GM23338 (cell line): ENCODE measurements at places on chromosomes 5 and 9.

DNA sequence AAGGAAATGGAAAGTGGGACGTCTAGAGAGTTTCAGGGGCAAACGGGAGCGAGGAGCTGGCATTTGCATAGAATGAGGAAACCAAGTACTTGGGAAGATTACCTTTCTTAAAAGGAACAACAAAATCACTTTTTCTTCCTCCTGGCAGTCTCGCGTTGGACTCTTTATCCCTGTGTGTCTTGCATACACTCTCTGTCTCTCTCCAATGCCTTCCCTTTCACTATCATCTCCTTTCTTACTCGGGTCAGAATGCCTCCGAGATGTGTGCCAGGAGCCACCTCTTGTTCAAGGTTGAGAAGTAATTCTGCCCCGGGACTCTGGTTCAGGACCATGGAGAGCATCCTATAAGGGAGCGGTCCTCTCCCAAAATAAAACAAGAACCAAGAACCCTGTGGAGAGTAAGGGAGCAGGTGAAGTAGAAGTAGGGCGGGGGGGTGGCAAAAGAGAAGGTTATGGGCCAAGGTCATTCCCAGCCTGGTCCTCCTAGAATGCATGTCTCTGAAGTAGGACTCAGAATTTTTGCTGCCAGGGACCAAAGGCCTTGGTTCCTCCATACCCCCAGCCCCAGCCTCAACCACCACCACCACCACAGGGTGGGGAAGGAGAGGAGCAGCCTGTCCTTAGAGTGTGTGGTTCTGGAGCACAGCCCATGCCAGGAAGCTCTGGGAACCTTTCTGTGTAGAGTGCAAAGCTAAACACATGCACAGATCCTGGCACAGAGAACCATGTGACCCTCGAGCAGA is 72.1 kb upstream of the ARAP3 start:
- DNase-seq = peak; percentile 93

DNA sequence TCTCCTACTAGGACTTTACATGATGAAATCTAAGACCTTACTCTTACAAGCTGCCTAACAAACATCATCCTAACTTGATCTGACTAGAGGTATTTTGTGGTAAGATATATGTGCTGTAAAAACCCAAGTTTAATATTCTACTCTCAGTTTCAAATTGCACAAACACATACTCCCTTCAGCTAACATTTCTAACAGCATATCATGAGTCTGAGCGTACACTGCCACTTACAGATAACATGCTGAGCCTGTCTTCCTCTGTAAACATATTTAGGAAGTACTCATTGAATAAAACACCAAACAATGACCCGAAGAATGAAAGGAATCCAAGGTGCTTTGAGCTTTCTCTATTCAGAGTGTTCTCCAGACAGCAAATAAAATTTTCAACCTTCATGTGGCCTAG is 7.9 kb upstream of the ESM1 start:
- peak; percentile 44 for DNase-seq

DNA sequence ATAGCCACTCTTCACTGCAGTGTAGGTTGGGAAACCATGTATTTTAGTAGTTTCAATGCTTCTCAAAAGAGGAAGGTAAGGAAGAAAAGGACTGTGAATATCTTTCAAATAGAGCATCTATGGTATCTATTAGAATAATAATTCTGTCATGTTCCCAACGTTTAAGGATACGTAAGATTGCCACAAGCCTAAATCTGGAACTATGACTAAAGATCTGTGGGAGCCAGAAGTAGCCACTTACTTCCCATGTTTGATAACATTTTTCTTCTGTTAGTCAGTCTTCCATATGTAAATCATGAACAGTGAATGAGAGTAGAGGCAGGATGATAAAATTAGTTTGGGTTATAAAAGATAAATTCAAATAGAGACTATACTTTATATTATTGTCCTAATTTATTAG is 16.3 kb upstream of the MROH2B start:
- DNase-seq = no peak

- no peak for DNase-seq
These were observed 5.7 kb downstream of the AGGF1 start for GRCh38 chr5:77035950-77036349.

GRCh38 chr9:111069183-111069582 is 30.9 kb upstream of the LPAR1 start:
- DNase-seq = no peak

GRCh38 chr9:122808141-122808540 is 8.2 kb downstream of the OR1K1 start:
- DNase-seq = no peak

DNA sequence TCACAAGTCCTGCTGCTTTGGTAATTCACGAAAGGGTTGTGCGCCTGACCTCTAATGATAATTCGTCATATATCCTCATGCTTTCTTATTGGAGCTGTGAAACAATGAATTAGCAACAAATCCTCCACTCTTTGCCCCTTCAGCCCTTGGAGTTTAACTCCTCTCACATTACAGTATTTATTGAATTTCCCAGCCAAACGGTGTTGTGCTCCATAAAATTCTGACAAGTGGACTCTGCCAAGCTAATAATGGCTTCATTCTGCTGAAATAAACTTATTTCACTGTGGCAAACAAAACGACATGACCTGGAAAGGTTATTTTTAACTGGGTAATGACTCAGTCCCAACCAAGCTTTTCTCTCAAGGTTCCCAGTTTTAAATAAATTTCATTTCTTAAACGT is 984.4 kb upstream of the DMAC1 start:
- DNase-seq = no peak

DNA sequence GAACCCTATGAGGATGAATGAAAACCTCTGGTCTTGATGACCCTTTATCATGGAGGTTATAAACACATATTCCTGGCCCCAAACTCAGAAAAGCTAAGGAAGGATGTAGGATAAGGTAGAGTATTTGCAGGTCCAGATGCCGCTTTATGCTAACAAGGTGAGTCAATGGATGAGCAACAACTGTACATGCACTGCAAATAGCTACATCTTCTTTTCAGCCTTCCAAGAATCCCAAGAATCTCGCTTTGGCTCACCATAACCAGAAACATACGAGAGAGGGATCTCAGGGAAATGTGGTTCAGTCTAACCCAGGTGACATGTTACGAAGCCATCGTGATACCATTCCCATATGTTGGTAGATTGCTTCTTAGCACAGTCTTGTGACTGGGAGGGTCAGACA is 152.3 kb upstream of the ANKH start:
- DNase-seq = no peak

- DNase-seq = no peak
These were observed 16.7 kb downstream of the NDUFAF2 start for GRCh38 chr5:60961685-60962084.

DNA sequence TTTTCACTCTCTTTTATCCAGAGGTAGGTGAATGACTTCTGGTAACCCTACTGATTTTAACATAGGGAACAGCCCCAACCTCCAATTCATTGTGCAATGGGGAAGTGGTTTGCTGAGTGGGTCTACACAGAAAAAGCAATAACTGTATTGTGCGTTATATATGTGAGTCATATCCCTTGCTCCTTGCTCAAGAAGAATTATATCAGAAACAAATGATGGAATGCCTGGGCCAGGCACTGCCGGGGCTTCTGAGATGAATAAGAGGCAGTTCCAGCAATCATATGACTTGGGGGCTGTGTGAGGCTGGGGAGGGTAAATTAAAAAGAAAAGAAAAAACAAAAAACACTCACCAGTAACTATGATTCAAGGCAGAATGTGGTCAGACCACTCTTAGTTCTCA is 79.2 kb upstream of the ABCA1 start:
- no peak for DNase-seq

- no peak for DNase-seq
These were observed 11.8 kb downstream of the ARL14EPL start for GRCh38 chr5:116044073-116044472.
